PC-3 (cell line): ENCODE measurements at places on chromosomes 4 and X.

- H3K4me3 ChIP-seq = no peak overlapping the region
- DNase-seq = no peak
- H3K4me1 ChIP-seq = no peaks in the 10 kb centered on the region
- H3K27me3 ChIP-seq = no peaks in the 10 kb centered on the region
- H3K36me3 ChIP-seq = no peaks in the 10 kb centered on the region
Measured at GRCh38 chr4:182569561-182569960, 326.4 kb downstream of the TENM3 start.

- no peaks in the 10 kb centered on the region for H3K4me1 ChIP-seq
- no peaks in the 10 kb centered on the region for H3K36me3 ChIP-seq
- no peak overlapping the region for H3K27ac ChIP-seq
- no peak overlapping the region for H3K4me3 ChIP-seq
- DNase-seq = peak; percentile 54
Measured at GRCh38 chr4:110270492-110271197, 72.2 kb upstream of the ELOVL6 start.

DNA sequence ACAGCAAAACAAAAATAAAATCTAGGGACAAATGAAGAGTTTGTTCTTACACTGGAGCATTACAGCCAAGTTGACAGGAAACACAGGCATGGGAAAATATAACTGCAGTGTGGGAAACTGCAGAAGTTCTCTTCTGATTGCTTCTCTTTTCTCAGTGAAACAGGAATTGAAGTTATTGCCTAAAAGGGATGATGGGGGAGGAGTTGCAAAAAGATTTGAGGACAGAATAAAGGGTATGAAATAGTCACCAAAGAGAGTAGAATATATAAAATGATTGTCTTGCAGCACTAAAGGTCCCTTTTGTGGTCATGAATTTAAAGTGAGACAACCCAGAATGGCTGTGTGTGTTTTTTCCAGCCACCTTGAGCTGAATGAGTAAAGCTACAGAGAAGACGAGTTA lies 103.7 kb downstream of the JADE1 start:
- H3K36me3 ChIP-seq = no peaks in the 10 kb centered on the region
- H3K4me3 ChIP-seq = no peak overlapping the region
- no peaks in the 10 kb centered on the region for H3K4me1 ChIP-seq

- no peak overlapping the region for H3K4me3 ChIP-seq
- DNase-seq = no peak
- H3K4me1 ChIP-seq = peaks cover 12% of the 10 kb centered on the region
- H3K27ac ChIP-seq = no peak overlapping the region
Measured at GRCh38 chr4:70712604-70713452, 8.9 kb upstream of the RUFY3 start.

DNA sequence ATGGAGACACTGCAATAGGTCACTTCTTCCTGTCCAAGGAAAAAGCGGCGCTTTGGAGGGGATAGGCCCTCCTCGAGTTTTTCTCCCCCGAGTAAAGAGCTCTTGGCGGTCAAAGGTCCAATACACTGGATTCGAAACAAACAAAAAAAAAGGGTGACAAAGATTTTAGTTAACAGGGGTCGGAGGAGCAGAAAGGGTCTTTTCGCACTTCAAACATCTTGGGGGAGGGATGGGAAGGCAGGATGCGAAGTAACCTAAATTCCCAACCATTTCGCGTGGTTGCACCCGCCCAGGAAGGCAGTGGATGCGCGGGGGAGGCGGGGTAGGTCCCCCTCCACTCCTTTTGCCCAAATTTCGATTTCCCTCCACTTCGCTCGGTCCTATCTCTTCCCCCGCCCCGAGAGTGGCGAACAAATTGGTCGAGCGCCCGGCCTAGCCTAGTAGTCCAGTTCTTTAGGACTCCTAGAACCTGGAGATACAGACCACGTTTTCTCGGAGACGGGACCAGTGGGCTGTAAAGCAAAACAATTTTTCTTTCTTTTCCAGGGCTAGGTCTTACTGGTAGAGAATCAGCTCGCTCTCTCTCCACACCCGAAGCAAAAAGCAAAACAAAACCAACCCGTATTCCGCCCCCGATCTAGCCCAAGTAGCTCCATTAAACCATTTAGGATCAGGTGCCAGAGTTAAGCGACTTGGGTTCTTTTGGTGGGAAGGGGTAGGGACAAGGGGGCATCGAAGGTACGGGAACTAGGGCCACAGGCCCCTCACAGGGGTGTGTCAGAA lies 2.0 kb upstream of the STAG2 start:
- H3K36me3 ChIP-seq = no peaks in the 10 kb centered on the region
- H3K4me1 ChIP-seq = peaks cover 15% of the 10 kb centered on the region
- DNase-seq = peak; percentile 43
- peak overlapping the region; percentile 90 for H3K4me3 ChIP-seq

- H3K4me3 ChIP-seq = no peak overlapping the region
- DNase-seq = peak; percentile 24
- peaks cover 15% of the 10 kb centered on the region for H3K4me1 ChIP-seq
- H3K36me3 ChIP-seq = no peaks in the 10 kb centered on the region
Measured at GRCh38 chr4:40721730-40722171, 28.0 kb upstream of the NSUN7 start.

DNA sequence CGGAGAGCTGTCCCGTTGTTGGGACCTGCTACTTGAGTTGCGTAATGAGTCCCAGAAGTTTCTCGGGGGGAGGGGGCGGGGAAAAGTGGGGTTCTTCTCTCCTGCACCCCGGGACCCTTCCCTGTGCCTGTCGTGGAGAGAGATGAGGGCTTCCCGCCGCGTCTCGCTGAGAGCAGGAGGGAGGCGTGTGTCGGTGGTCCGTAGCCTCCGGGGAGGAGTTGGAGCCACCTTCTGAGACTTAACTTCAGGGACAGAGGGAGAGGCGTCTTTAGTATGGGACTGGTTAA lies 698 bp downstream of the AFF1 start:
- no peak for DNase-seq
- peaks cover 29% of the 10 kb centered on the region for H3K4me1 ChIP-seq
- no peaks in the 10 kb centered on the region for H3K27me3 ChIP-seq

GRCh38 chrX:53440621-53441517 lies 6.7 kb upstream of the HSD17B10 start:
- peak overlapping the region; percentile 68 for H3K4me3 ChIP-seq
- H3K27me3 ChIP-seq = no peaks in the 10 kb centered on the region
- peaks cover 12% of the 10 kb centered on the region for H3K4me1 ChIP-seq
- peak overlapping the region; percentile 82 for H3K27ac ChIP-seq
- peak; percentile 72 for DNase-seq

- peak overlapping the region; percentile 79 for H3K4me3 ChIP-seq
- peaks cover 28% of the 10 kb centered on the region for H3K4me1 ChIP-seq
- no peaks in the 10 kb centered on the region for H3K27me3 ChIP-seq
- peak; percentile 76 for DNase-seq
- H3K36me3 ChIP-seq = peaks cover 33% of the 10 kb centered on the region
Measured at GRCh38 chr4:56976837-56977320, 527 bp downstream of the NOA1 start.

GRCh38 chrX:24696294-24696693 lies 2.6 kb downstream of the POLA1 start:
- no peak for DNase-seq
- no peaks in the 10 kb centered on the region for H3K27me3 ChIP-seq
- no peak overlapping the region for H3K4me3 ChIP-seq
- peaks cover 12% of the 10 kb centered on the region for H3K4me1 ChIP-seq
- peaks cover 17% of the 10 kb centered on the region for H3K36me3 ChIP-seq
- H3K27ac ChIP-seq = no peak overlapping the region

DNA sequence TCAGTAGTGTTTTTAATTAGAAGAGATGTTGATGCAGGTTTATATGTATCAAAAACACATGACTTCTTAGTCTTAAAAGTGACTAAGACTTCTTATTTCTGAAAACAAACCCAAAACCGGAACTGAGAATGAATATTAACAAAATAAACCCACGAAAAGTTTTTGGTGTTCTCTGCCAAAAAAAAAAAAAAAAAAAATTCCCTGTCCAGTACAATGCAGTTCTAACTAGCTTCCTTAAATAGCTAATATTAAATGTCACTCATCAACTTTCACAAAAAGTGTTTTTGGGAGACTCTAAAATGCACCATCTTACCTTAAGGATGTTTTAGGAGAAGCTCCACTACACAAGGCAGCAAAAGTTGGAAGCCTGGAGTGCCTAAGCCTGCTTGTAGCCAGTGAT lies 2.0 kb downstream of the ANKRD37 start:
- no peak for DNase-seq
- peaks cover 26% of the 10 kb centered on the region for H3K4me1 ChIP-seq
- no peaks in the 10 kb centered on the region for H3K27me3 ChIP-seq

- no peaks in the 10 kb centered on the region for H3K27me3 ChIP-seq
- H3K4me1 ChIP-seq = peaks cover 38% of the 10 kb centered on the region
- peak overlapping the region; percentile 36 for H3K27ac ChIP-seq
- no peak overlapping the region for H3K4me3 ChIP-seq
- no peaks in the 10 kb centered on the region for H3K36me3 ChIP-seq
- DNase-seq = peak; percentile 47
Measured at GRCh38 chr4:166017804-166018203, 144.8 kb downstream of the TLL1 start.

DNA sequence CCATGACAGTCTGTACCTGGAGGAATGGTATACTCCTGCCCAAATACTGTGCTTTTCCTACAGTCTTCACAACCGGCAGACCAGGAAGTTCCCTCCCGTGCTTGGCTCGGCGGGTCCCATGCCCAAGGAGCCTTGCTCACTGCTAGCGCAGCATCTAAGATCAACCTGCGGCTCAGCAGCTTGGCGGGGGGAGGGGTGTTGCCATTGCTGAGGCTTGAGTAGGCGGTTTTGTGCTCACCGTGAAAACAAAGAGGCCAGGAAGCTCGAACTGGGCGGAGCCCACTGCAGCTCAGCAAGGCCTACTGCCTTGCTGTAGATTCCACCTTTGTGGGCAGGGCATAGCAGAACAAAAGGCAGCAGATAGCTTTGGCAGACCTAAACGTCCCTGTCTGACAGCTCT lies 152.7 kb downstream of the TEX11 start:
- no peaks in the 10 kb centered on the region for H3K27me3 ChIP-seq
- no peaks in the 10 kb centered on the region for H3K4me1 ChIP-seq
- no peak overlapping the region for H3K27ac ChIP-seq
- DNase-seq = no peak

DNA sequence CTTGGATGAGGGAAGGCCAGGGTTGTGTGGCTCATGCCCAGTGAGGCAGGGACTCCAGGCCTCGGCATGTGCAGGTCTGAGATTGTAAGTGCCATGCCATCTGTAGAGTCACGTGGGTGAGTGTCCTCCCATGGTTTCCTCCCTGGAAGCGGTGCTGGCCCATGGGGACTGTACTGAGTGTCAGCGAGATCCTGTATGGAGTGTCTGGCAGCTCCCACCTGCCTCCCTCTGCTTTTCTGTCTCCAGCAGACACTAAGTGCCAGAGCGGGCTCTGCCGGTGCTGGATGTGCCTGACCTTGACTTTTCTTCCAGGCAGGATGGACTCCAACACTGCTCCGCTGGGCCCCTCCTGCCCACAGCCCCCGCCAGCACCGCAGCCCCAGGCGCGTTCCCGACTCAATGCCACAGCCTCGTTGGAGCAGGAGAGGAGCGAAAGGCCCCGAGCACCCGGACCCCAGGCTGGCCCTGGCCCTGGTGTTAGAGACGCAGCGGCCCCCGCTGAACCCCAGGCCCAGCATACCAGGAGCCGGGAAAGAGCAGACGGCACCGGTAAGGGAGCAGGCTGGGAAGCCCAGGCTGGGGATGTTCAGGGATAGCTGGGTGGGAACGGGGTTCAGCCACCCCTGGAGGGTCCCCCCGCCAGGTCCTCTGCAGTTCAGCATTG lies 7.6 kb downstream of the WFS1 start:
- no peaks in the 10 kb centered on the region for H3K27me3 ChIP-seq
- DNase-seq = no peak
- H3K4me1 ChIP-seq = peaks cover 17% of the 10 kb centered on the region

DNA sequence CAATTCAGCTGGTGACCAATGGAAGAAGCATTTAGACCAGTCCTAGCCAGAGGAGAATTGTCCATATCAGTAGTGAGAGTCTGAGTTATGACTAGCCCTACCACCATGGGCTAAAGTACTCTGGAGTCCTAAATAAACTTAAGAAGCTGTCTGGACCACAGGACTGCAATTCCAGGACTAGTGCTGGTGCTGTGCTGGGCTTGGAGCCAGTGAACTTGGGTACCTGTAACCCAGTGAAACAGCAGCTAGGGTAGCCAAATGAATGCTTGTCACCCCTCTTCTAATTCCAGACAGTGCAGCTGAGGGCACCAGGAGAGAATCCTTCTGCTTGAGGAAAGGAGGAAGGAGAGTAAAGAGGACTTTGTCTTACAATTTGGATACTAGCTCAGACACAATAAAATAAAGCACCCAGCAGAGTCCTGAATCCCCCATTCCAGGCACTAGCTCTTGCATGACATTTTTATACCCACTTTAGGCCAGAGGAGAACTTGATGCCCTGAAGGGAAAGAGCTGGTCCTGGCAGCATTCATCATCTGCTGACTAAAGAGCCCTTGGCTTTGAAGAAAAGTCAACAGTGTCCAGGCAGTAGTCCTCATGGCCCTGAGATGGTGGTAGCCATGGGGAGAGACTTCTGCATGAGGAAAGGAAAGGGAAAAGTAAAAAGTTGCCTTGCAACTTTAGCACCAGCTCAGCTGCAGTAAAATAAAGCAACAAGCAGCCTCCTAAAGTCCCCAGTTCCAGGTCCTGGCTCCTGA lies 2675.7 kb downstream of the PCDH7 start:
- no peak overlapping the region for H3K4me3 ChIP-seq
- no peaks in the 10 kb centered on the region for H3K36me3 ChIP-seq

DNA sequence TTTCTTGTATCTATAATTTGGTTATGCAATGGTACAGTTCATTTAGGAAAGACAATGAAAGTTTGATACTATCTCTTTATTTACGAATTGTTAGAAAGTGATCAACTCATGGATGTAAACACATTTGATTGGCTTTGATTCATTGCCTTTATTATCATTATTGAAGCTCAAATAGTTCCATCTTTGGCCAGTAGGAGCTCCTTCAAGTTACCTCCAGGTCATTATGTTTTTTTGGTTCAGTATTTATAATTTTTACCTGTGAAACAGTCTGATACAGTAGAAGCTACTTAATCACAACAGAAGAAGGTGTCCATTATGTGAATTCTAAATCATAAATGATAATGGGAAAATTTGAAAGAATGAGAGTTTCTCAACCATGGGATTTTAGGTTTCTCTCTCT lies 12.4 kb downstream of the NPY5R start:
- H3K4me3 ChIP-seq = no peak overlapping the region
- DNase-seq = no peak
- no peaks in the 10 kb centered on the region for H3K36me3 ChIP-seq
- H3K27me3 ChIP-seq = no peaks in the 10 kb centered on the region

GRCh38 chr4:37892641-37893040 lies 1.8 kb downstream of the TBC1D1 start:
- no peak for DNase-seq
- H3K27ac ChIP-seq = no peak overlapping the region
- H3K4me3 ChIP-seq = no peak overlapping the region
- H3K36me3 ChIP-seq = no peaks in the 10 kb centered on the region
- no peaks in the 10 kb centered on the region for H3K4me1 ChIP-seq
- no peaks in the 10 kb centered on the region for H3K27me3 ChIP-seq

- H3K27ac ChIP-seq = peak overlapping the region; percentile 59
- peak; percentile 30 for DNase-seq
- no peaks in the 10 kb centered on the region for H3K27me3 ChIP-seq
- no peak overlapping the region for H3K4me3 ChIP-seq
Measured at GRCh38 chr4:153408932-153409331, 57.2 kb upstream of the TMEM131L start.
